ENCODE measurements at places on chromosomes 1 and 21. TPM values are rescaled to one million over a fixed set of nuclear protein-coding genes. Genes with fewer than 3 reads are reported as not detected.

The S100A10 gene
- 47.8 TPM for polyA plus RNA-seq

DNA sequence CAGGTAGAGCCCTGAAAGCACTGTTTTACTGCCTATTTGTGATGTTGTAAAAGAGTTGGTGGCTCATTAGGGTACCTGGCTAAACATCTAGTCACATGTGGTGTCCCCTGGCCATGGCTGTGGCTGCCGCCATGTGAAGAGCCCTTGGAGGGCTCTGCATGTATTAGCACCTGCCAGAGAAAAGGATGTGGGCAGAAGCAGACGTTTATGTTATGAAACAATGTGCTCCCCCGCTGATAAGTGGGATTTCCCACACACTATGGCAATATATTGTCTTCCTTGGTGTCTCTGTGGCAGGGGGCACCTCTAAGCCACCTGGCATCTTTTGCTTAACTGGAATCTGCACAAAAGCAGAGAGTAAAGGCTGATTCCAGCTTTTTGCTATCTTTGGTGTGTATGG is 9.6 kb downstream of the TENT5C start:
- no peak for DNase-seq

- DNase-seq, result no peak
These were observed 4.8 kb upstream of the GNPAT start for GRCh38 chr1:231236208-231236591.

- DNase-seq, result no peak
These were observed 239.8 kb downstream of the CAMTA1 start for GRCh38 chr1:7025013-7025412.

- no peak for DNase-seq
These were observed 31.5 kb downstream of the IGFN1 start for GRCh38 chr1:201222125-201222524.
